Hypothalamus (tissue), 51 donors: ENCODE measurements at places on chromosomes 3 and 15.
A peak's percentile ranks its signal among the peaks of the same experiment; 100 is the strongest.

DNA sequence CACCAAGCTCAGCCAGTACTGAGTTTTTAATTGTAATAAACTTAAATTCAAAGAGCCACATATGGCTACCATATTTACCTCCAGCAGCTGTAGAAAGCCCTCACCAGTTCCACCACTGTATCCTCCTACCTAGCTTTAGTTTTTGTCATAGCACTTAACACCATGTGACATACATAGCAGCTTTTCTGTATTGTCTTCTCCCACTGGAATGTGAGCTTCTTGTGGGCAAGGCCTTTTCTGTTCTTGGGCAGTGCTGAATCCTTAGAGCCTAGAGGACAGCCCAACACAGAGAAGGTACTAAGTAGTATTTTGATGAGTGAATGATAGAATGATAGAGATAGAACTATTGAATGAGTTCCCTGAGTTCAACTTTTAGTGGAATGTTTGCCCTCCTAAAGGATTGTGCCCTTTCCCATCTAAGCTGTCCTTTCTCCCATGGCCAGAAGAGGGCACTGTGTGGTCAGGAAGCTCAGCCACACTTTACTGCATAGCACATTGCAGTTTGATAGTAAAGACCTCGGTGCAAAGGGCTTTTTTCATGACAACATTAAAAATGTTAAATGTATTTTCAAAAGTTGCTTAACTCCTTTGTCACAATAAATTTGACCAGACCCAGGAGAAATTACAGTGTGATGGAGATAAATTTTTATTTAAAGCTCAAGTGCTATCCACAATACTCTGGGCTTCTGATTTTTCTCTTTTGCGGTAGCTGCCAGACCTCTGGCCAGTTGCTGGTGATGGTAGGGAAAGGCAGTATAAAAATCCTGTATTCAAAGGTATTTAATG, 115.8 kb downstream of the GHSR start:
- DNase-seq, result peak; percentile 60

GRCh38 chr15:91947683-91948608, 94.4 kb downstream of the SLCO3A1 start:
- no peak for DNase-seq

- DNase-seq, result no peak
Measured at GRCh38 chr3:96803870-96804269, 10.5 kb upstream of the EPHA6 start.

DNA sequence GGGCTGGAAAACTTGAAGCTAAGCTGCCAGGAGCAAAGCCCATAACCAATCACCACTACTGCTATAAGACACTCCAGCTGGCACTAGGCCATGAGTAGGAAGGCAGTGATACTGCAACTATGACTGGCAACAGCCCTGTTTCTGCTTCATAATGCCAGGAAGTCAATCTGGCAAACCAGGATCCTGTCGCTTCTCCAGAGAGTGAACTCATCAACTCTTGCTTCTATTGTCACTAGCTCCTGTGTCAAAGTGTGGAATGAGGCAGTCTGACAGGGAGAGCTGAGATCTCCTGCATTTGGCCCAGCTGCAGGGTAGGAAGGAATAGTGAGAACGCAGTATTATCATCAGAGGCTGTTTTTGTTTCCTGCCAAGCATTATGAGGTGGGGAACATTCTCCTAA, 105.3 kb downstream of the CTNNB1 start:
- DNase-seq, result no peak

DNA sequence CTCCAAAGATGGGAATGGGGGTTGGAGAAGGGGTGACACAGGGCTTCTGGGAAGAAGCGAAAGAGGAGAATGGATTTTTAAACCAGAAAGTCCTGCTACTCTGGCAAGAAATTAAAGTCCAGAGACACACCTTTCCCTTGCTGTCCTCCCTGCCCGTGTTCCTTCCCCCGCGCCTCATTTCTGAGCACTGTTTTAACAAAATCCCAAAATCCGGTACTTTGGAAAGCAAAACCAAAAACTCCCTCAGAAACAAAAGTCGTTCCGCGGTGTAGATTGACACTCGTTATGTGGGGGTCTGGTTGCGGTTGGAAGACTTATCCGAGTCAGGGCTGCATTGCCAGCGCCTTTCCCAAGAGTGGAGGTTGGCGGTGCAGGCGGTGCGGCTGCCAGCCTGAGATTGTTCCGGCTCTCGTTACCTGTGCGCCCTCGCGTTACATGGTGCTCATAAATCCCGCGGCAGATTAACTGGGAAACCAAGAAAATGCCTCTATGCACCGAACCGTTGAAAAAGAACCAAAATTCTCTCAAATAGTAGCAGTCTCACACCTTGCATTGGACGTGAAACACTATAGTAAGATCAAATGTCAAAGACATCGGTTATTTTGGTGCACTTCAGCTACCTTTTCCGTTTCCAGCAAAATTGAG, 217.7 kb downstream of the MEIS2 start:
- no peak for DNase-seq

GRCh38 chr3:153023896-153024295, 138.1 kb upstream of the RAP2B start:
- no peak for DNase-seq
